Naive thymus-derived CD4-positive, alpha-beta T cell (primary cell): ENCODE measurements at places on chromosomes 5 and 9. TPM values are rescaled to one million over a fixed set of nuclear protein-coding genes. Genes with fewer than 3 reads are reported as not detected.

DNA sequence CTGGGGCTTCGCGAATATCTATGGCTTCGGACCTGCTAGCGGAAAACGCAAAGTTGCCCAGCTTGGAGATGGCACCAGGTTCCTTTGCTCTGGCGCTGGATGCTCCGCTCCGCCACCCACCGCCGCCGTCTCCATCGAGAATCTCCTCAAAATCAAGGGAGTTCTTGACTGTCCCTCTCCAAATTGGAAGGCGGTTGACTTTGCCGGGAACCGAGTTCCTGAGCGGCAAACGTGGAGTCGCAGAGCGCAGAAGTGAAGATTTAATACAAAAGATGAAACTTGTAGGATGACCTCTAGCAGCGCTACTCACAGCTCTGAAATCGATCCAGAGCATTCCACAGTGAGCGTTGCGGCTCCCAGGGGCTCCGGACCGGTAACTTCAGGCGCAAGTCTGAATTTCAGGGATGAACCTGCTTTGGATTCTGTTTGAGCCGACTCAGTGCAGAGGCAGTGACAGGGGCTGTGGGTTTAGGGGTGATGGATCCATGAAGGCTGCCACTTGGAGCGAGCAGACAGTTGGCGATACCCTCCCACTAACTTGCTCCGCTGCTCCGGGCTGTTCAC, 1641.5 kb upstream of the C9orf72 start:
- DNase-seq = no peak

DNA sequence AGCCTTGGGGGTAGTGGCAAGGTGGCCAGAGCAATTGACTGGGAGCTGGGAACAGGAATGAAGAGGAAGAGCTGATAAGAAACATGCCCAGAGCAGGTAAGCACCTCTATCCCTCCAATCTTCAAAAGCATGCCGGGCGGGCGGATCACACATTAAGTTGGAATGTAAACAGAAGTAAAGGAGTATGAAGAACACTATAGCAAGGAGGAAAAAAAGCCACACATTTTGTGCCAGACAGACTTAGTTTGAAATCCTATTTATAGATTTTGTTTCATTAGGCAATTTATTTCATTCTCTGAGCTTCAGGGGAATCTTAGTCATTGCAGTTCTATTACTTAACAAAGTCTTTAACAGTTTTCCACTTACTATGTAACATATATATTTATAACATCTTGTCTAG, 173.9 kb upstream of the TNC start:
- no peak for DNase-seq

GRCh38 chr5:10946050-10946449, 185.0 kb upstream of the DAP start:
- DNase-seq = no peak

- DNase-seq = no peak
Observed at GRCh38 chr5:126641387-126641786, 40.6 kb downstream of the PHAX start.

DNA sequence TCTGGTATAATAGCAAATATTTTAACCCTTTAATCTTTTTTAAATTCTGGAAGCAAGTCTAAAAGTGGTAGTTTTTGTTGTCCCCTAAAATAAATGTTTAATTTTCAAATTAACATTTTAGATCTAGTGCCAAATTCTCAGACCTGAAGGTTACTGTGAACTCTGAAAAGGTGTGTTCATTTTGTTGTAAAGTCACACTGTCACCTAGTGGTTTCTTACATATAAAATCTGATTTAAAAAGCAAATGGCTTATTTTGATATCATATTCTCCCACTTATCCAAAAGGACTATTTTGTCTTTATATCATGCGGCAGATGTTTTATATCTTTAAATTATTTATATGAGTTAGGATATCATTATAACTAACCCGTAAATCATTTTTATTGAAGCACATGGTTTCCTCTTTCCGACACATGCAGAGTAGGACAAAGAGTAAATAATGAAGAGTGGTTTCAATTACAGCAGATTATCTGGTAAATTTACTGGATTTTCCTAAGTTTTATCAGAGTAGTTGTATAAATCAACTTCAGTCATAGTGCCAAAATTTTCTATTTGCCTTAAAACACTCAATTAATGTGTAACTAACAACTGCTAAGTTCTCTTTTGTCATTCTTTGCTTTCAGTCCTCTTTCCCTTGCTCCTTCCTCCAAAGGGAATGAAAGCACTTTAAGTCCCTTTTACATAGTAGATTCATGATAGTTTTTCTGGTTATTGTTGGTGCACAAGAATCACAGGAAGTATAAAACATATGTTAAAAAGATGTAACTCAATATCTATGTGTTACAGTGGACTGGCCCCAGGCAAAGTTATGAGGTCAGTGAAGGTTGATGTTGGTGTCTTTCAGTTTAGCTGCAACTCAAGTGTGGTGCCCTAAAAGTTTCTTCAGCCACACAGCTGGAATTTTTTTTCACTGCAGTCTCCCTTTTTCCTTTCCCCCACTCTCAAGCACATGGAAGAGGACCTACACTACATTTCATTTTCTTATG, 189.6 kb downstream of the COX7C start:
- DNase-seq = no peak

- no peak for DNase-seq
Observed at GRCh38 chr9:127545196-127546124, 66.6 kb upstream of the STXBP1 start.

DNA sequence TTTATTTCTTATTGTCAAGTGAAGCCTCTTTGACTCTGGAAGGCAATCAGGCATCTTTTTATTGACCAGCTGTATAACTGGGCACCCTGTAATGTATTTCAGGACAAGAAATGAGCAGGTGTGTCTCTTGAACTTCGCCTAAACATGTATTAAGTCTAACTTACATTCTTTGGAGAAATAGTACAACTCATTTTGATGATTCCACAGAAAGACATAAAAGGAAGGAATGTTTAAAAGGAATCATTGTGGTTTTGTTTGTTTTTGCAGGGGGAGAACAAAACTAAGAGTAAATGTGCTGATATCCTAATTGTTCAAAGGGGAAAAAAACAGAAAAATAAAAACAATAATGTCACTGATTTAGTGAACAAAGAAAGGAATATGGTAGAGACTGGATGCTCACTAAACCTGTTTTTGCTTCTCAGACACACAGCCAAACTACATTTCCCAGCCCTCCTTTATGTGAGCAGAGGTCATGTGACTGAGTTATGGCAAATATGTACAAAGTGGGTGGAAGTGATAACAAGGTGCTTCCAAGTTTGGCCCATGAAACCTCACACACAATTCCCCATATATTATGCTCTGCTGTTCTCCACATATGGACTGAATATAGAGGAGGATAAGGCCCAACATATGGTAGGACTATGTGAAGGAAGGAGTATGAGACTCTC, 150.6 kb upstream of the ACOT12 start:
- DNase-seq = no peak

GRCh38 chr5:77073667-77074066, 13.4 kb downstream of the ZBED3 start:
- no peak for DNase-seq

- no peak for DNase-seq
Observed at GRCh38 chr5:72555871-72556270, 48.7 kb upstream of the ZNF366 start.

DNA sequence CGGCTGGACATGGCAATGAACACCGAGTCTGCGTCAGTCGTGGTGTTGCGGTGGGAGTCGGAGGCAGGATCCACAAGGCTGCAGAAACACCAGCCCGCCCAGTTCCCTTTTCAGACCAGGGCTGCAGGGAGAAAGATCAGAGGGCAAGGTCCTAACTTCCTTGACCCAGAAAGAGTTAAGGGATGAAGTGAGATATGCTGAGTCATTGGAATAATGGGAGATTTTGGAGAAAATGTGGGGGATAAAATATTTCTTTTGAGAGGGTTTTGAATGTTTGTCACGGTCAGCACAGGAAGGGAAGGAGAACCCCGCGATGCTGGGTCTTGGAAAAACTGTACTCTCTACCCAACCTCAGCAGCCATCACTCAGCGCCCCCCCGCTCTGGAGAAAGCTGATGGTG, 416.0 kb downstream of the ICE1 start:
- no peak for DNase-seq

DNA sequence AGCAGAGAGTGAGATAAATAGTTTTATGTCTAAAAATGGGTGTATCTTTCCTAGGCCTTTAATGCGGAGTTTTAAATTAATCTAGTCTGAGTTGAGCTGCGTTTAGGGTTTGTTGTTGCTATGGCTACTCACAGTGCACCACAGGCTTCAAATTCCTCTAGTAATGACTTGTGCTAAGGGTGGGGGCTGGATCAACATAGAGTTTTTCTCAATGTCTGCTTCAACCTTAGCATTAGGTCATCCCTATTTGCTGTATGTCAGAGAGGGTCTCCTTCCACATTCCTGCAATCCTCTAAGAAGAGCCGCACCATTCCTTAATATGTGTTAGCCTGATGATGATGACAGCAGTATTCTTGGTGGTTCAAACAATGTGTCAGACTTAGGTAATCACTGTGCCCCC, 465.6 kb upstream of the KIF2A start:
- no peak for DNase-seq

DNA sequence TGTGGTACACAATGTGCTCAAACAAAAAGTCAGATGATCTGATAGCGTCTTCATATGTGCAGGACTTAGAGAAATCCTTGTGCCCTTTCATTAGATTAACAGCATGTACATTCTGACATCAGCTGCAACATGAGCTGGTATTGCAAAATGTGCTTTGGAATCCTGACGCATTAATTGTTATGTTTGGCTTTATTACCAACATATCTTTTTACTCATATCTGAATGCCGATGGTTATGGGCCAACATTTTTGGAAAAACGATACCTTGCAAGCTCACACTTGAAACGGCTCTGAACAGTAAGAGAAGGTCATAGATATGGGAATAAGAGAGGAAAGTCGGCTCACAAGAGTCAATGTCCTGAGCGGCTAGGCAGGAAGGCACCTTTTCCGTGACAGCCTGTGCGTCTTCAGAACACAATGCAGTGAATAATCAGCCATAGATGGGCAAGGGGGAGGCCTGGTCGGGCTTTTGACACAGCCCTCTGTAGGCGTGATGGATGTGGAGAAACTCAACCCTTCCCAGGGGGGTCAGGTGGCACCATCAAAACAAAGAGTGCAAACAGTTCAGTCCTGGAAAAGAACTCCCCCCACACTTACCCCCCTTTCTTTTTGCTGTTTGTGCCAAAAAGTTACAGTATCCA, 36.4 kb upstream of the GAS1 start:
- no peak for DNase-seq

DNA sequence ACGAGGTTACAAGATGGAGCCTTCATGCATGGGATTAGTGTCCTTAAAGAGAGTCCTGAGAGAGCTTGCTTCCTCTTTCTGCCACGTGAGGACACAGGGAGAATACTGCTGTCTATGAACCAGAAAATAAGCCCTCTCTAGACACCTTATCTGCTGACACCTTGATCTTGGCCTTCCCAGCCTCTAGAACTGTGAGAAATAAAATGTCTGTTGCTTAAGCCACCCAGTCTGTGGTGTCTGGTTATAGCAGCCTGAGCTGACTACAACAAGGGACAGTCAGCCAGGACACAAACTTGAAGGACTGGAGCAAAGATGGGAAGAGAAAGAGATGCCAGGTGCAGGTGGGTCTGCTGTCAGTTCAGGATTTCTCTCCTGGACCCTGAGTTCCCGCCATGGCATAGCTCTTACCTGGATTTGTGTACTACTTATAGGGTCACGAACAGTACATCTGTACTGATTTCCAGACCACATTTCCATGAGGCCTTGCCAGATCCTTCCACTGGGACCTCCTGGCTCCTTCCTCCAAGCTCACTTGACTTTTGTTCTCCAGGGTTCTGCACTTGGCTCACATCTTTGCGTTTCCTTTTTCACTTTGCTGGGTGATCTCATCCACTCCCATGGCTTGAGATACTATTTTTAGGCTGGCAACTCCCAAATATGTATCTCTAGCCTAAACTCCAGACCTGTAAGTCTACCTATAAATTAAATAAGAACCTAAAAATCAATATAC, 44.9 kb upstream of the LIFR start:
- no peak for DNase-seq

DNA sequence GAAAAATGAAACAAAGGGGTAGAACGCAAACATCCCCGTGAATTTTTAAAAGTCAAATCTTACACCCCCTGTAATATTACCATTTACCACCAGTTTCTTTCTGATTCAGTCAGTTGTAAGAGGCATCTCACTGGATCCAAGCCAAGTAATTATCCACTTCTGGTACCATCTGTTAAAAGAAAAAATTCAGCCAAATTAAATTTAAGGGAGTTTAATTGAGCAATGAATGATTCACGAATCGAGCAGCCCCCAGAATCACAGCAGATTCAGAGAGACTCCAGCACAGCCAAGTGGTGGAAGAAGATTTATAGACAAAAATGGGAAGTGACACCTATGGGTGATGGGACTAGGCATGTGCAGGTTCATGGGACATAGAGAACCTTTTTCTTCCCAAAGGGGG, 29.9 kb upstream of the MTMR12 start:
- no peak for DNase-seq

DNA sequence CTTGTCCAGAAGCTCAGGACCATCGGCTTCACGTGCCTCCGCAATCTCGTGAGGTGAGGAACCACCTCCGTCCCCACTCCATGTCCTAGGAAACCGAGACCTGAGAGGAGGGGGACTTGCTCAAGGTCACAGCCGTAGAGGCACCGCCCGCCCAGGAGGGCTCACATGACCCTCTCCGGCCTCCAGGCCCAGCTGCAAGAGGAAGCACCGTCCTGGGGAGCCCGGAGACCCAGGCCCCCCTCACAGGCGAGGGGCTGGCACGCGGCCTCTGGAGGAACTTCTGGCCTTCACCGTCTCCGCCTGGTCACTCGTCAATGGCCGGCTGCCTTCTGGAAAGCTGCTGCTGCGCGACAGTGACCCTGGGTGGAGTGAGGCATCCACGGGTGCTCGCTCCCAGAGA, 24.2 kb downstream of the FAM78A start:
- DNase-seq = no peak

DNA sequence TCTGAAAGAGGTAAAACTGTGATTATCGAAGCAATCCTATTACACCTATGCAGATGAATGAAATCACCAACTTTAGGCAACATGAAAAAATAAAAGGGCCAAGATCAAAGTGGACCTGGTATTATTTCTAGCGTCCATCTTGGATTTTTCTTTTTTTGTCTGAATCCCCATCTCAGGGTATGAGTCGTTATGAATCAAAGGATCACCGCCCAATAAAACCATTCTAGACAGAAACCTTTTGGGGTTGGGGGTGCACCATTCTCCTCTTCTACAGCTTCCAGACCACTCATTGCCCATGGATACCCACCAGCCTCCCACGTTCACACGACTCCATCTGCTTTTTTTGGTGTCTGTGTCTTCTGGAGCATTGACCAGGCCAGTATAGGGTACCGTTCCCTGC, 33.4 kb downstream of the MAP1B start:
- no peak for DNase-seq

GRCh38 chr9:127955294-127956015, 17.8 kb upstream of the DPM2 start:
- DNase-seq = peak; percentile 75

The MYMK gene
- total RNA-seq = not detected

The SPINK6 gene
- not detected for total RNA-seq

The GDA gene
- total RNA-seq = not detected

The LYRM7 gene
- total RNA-seq = 18.4 TPM

The RNF208 gene
- total RNA-seq = 1.1 TPM

The SHC3 gene
- total RNA-seq = 0.11 TPM

The ISCA1 gene
- total RNA-seq = 32.8 TPM

The UBAP1 gene
- 39.9 TPM for total RNA-seq

The NACC2 gene
- 17.7 TPM for total RNA-seq

The JMY gene
- 24.2 TPM for total RNA-seq

The PCDHB6 gene
- not detected for total RNA-seq
